A673 (cell line): ENCODE measurements at places on chromosomes 2 and 18. TPM values are rescaled to one million over a fixed set of nuclear protein-coding genes. Genes with fewer than 3 reads are reported as not detected.

DNA sequence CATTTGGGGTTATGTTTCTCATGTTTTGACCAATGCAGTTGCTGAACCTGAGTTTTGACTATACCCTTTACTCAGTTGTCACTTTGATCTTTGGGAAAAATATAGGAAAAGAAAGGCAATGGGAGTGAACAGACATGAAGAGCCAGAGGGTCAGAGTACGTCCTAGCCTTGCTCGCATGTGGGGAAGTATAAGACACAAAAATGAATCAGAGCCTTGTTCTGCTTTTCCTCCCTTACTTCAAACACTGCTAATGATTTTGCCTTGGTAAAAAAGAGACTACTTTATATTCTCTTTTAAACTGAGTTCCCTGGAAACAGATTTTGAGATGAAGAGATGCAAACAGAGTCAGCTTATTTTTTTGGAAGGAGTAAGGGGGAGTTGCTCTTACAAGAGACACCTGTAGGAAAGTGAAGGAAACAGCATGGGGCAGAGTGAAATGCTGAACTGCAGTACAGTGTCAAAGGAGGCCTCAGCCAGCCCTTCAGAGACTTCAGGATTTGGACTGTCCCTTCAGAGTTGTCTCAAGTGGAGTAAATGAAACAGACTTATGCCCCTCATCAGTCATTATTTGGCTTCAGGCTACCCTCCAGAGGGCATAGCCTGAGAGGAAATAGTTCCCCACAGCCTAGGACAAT is 11.1 kb upstream of the FAP start:
- DNase-seq, result no peak
- no peaks in the 10 kb centered on the region for H3K27me3 ChIP-seq
- no peak overlapping the region for H3K4me3 ChIP-seq

DNA sequence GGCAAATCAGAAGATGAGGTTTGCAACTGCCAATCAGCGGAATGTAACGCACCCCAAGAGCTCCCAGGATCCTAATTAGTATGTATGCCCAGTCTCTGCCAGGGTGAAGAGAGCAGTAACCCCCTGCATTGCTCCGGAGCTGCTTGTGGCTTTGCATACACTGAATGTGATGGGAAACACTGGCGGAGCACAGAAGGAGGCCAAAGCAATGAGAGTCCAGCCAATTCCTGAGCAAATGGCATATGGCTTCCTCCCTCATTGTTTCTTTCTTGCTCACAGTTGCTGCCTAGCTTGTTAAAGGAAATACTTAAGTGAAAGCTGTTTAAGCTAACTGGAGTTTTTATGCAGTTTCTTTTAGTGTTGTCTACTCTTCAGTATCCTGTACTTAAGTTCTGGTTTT is 343.5 kb upstream of the NT5C1B start:
- H3K36me3 ChIP-seq, result no peaks in the 10 kb centered on the region
- no peaks in the 10 kb centered on the region for H3K4me1 ChIP-seq
- no peak for DNase-seq
- no peak overlapping the region for H3K4me3 ChIP-seq

DNA sequence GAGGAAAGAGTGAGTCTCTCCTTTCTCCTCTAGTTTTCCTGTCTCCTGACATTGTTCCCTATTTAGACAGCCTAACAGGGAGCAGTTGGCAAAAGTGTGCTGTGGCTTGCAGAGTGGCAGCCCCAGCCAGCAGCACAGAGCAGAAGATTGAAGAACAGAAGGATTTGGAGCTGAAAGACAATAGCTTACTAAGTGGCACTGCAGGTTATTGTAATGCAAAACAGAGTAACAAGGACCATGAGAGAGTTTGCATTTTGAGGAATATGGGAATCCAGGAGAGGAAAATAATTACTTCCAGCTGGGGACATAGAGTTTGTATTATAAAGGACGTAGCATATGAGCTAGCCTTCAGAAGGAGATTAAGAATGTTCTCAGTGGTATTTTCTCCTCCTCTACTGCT is 342.4 kb downstream of the AKAIN1 start:
- no peak for DNase-seq
- H3K4me3 ChIP-seq, result no peak overlapping the region
- peaks cover 65% of the 10 kb centered on the region for H3K27me3 ChIP-seq
- no peaks in the 10 kb centered on the region for H3K4me1 ChIP-seq

- H3K27me3 ChIP-seq, result no peaks in the 10 kb centered on the region
- DNase-seq, result no peak
- H3K27ac ChIP-seq, result no peak overlapping the region
- no peaks in the 10 kb centered on the region for H3K36me3 ChIP-seq
These were observed 39.1 kb downstream of the EHBP1 start for GRCh38 chr2:62744603-62745002.

DNA sequence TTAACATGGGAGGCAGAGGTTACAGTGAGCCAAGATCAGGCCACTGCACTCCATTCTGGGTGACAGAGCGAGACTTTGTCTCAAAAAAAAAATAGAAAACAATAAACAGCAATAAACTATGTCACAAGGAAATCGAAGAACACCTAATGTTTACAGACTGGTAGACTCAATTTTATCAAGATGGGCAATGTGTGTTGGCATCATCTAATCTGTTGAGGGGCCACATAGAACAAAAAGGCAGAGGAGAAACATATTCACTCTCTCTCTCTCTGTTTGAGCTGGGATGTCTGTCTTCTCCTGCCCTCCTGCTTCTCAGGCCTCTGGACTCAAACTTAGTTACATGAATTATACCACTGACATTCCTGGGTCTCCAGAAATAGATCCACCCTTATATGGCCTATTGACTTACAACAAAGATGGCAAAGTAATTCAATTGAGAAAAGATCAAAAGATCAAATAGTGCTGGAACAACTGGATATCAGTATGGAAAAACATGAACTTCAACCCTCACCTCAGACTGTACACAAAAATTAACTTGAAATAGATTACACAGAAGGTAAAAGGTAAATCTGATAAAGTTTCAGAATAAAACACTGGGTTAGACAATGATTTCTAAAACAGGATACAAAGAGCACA is 703.8 kb upstream of the CRIM1 start:
- DNase-seq, result no peak
- no peak overlapping the region for H3K27ac ChIP-seq
- no peaks in the 10 kb centered on the region for H3K4me1 ChIP-seq

The UGT1A8 gene
- not detected in 2 replicates for total RNA-seq

GRCh38 chr2:172442072-172442895 is 14.9 kb downstream of the ITGA6 start:
- no peaks in the 10 kb centered on the region for H3K27me3 ChIP-seq
- no peaks in the 10 kb centered on the region for H3K36me3 ChIP-seq
- DNase-seq, result no peak
- peaks cover 69% of the 10 kb centered on the region for H3K4me1 ChIP-seq

DNA sequence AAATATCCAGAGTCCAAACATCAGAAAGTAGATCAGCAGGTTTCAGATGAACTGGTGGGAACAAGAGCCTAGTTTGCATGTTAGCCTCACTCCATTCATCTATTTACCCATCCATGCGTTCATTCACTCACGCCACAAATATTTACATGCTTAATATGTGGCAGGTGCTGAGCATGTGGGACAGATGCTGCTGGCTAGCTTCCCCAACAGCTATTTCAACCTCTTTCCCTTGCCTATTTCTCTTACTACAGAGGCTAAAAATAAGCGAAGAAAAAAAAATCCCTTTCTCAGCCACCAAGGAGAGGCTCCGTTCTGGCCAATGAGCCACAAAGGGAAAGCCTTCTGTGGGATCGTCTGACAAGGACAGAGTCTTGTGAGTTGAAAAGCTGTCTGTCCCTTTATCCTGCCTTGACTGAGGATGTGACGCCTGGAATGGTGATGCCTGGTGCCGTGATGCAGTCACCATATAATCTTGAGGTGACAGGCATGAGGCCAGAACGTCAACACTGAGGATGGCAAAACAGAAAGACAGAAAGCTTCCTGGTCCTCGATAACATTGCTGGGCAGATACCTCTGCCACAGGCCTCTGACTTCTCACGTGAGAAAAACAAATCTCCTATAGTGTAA is 78.2 kb downstream of the KCTD1 start:
- no peak overlapping the region for H3K27ac ChIP-seq
- no peak for DNase-seq
- H3K4me1 ChIP-seq, result no peaks in the 10 kb centered on the region
- no peaks in the 10 kb centered on the region for H3K27me3 ChIP-seq
- no peaks in the 10 kb centered on the region for H3K36me3 ChIP-seq

- no peaks in the 10 kb centered on the region for H3K36me3 ChIP-seq
- no peak overlapping the region for H3K27ac ChIP-seq
- H3K4me3 ChIP-seq, result no peak overlapping the region
- H3K4me1 ChIP-seq, result peaks cover 9% of the 10 kb centered on the region
These were observed 45.6 kb upstream of the ZNF532 start for GRCh38 chr18:58819051-58819450.

The RETREG2 gene
- total RNA-seq, result 53.1 and 59.0 TPM in 2 replicates

The NEURL3 gene
- total RNA-seq, result not detected in 2 replicates

GRCh38 chr2:236867441-236868260 is 218.0 kb upstream of the COPS8 start:
- H3K4me3 ChIP-seq, result no peak overlapping the region
- no peak overlapping the region for H3K27ac ChIP-seq
- H3K4me1 ChIP-seq, result peaks cover 7% of the 10 kb centered on the region
- H3K27me3 ChIP-seq, result no peaks in the 10 kb centered on the region
- no peak for DNase-seq

DNA sequence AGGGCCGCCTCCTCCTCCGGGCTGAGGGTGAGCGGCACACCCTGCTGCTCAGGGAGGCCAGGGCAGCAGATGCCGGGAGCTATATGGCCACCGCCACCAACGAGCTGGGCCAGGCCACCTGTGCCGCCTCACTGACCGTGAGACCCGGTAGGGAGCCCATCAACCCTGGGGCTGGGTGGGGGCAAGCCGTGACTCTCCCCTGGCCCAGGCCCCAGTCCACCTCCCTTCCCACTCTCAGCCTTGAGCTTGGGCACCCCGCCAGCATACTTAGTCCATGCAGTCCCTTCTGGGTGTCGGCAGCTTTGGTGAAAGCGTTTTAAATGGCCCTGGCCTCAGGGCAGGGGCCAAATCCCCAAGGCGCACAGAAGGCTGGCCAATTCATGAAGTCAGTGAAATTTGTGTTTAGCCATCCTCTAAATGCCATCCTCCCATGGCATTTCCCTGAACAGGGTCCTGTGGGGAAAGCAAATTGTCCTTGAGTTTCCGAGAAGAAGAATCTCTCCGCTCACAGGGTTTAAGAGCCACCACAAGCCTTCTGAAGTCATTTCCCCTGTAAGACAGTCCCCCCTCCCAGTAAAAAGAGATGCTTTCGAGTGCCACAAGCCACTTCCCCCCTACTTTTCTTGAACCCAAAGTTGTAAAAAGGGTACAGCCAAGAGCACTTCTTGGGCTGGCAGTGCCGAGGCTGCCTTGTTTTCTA is 17.2 kb downstream of the SPEG start:
- H3K4me1 ChIP-seq, result peaks cover 5% of the 10 kb centered on the region
- no peak overlapping the region for H3K27ac ChIP-seq
- no peaks in the 10 kb centered on the region for H3K27me3 ChIP-seq
- no peak overlapping the region for H3K4me3 ChIP-seq
- no peaks in the 10 kb centered on the region for H3K36me3 ChIP-seq

DNA sequence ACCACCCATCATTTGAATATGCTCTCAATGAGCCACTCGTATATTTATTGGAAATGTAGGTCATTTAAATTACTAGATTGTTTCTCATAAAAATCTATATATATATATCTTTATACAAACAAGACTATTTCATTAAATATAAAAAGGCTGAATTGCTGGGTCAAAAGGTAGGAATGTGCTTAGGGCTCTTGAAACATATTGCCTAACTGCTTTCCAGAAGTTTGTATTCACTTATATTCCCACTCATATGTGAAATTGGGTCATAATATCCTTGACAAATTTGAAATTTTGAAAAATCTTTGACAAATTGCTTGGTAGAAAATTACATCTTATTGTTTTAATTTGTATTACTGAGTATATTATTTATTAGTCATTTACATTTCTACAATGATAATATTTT is 999.8 kb upstream of the CDH2 start:
- no peaks in the 10 kb centered on the region for H3K36me3 ChIP-seq
- no peak for DNase-seq
- peaks cover 9% of the 10 kb centered on the region for H3K27me3 ChIP-seq
- no peak overlapping the region for H3K27ac ChIP-seq

DNA sequence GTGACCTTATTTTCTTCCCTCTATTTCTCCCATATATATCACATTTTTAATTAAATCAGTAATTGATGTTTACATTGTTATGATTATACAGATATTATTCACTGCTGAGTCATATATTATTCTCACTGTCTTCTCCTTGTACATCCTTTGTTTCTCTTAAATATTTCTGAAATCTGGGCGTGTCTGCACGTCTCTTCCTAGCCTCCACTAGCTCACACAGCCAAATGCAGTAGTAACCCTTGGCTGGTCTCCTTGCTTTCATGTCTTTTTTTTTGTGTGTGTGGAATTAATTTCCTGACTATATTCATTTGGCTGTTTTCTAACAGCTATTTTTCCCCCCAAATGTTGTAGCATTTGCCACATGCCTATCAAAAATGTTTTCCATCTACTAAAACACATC is 15.8 kb downstream of the CCNYL1 start:
- H3K27me3 ChIP-seq, result no peaks in the 10 kb centered on the region
- no peak overlapping the region for H3K4me3 ChIP-seq
- no peaks in the 10 kb centered on the region for H3K36me3 ChIP-seq
- H3K27ac ChIP-seq, result no peak overlapping the region
- no peak for DNase-seq

DNA sequence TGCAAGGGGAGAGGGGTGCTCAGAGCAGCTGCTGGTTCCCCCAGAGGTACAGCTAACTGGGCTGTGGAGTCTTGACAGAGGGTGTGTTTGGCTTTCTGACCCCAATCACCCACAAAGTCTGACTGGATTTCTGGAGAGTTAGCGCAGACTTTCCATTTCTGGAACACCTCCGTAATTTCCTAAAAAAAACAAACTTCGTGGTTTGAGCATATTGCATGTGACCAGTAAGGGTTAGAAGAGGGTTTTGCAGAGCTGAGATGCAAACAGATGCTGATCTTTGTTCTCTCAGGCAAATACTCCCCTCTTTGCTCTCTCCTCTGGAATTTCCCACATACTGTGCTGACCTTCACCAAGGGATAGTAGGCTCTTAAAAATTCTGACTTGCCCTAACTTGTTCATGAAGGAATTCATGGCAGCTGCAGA is 44.5 kb upstream of the TMEM247 start:
- DNase-seq, result no peak
- H3K27me3 ChIP-seq, result peaks cover 40% of the 10 kb centered on the region
- H3K4me1 ChIP-seq, result no peaks in the 10 kb centered on the region
- no peak overlapping the region for H3K27ac ChIP-seq
- H3K4me3 ChIP-seq, result no peak overlapping the region

The TDRD15 gene
- total RNA-seq, result not detected in 2 replicates

The C1QL2 gene
- total RNA-seq, result 0.98 and 1.5 TPM in 2 replicates

DNA sequence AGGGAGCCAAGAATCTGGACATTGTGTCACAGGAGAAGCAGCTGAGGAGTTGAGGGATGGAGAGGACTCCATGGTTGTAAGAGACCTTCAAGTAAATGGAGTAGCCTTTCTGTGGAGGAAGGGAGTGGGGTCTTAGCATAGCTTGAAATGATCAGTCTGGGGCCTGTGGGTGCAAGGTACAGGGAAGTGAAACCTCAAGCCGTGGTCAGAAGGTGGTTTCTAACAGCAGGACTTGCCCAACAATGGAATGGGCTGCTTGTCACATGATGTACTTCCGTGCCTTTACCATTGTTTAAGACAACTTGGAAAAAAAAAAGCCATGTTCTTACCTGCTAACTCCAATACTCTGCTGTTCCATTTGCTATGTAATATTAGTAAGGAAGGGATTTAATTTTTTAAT is 140.7 kb downstream of the LDLRAD4 start:
- no peak overlapping the region for H3K4me3 ChIP-seq
- no peak for DNase-seq
- H3K36me3 ChIP-seq, result no peaks in the 10 kb centered on the region
- no peak overlapping the region for H3K27ac ChIP-seq
- no peaks in the 10 kb centered on the region for H3K27me3 ChIP-seq
- no peaks in the 10 kb centered on the region for H3K4me1 ChIP-seq
